ENCODE measurements at places on chromosomes 1 and 21.

GRCh38 chr1:197911111-197911856, 5.9 kb upstream of the LHX9 start:
- peak; percentile 34 for DNase-seq

GRCh38 chr1:21613072-21613867, 55.9 kb downstream of the RAP1GAP start:
- no peak for DNase-seq

GRCh38 chr1:6154525-6155319, 25.4 kb downstream of the CHD5 start:
- DNase-seq: no peak

DNA sequence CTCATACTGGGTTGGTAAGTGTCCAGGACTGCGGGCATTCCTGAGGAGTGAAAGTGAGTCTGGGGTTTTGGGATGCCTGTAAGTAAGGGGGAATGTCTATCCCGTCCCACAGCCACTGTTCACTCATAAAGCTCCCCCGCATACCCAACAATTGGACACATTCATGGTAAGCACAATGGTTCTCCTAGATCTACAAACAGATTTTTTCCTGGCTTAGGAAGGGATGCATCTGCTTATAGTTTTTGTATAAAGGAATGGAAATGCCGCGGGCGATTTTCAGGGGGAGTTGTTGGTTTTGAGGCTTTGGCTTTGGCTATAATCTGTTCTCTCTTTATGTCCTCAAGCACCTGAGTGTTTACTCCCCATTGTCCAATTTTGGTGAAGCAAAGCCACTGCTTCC, 7.1 kb downstream of the ERVH48-1 start:
- DNase-seq: no peak

DNA sequence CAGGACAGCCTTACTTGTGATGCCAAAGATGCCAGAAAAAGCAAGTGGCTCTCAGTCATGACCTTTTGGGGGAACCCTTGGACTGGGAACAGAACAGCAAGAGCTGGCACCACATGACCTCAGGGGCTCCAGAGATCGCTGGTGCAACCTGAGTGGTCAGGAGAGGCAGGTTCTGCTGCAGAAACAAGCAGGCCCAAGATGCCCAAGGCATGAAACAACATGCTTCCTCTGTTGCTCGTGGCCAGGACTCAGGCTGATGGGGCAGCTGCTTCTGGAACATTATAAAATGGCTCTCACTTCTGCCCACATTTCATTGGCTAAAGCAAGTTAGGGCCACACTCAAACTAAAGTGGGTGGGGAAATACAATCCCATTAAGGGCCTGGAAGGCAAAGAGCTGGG, 17.7 kb upstream of the CLSTN1 start:
- peak; percentile 20 for DNase-seq
